Stimulated activated CD4-positive, alpha-beta T cell treated with anti-CD3 and anti-CD28 coated beads, TNF-alpha, amount 100 ng/mL, for 1 hour (primary cell): ENCODE measurements at places on chromosomes 5 and 9.

- no peak for DNase-seq
Measured at GRCh38 chr9:91332546-91333231, 29.0 kb downstream of the AUH start.

- DNase-seq: no peak
Measured at GRCh38 chr9:99666571-99666970, 155.1 kb upstream of the NR4A3 start.

DNA sequence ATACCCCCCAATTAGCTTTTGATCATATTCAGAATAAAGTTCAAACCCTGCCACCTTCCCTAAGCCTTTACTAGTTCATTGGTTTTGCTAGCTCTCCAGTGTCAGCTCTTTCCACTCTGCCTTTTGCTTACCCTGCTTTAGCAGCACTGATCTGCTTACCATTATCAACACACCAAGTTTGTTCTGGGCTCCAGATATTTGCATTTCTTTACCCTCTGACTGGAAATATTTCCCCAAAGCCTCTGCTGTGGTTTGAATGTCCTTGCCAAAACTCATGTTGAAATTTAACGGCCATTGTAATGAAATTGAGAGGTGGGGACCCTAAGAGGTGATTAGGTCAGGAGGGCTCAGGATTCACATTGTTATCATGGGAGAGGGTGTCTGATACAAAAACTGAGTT is 99.5 kb downstream of the GCNT1 start:
- DNase-seq: no peak

DNA sequence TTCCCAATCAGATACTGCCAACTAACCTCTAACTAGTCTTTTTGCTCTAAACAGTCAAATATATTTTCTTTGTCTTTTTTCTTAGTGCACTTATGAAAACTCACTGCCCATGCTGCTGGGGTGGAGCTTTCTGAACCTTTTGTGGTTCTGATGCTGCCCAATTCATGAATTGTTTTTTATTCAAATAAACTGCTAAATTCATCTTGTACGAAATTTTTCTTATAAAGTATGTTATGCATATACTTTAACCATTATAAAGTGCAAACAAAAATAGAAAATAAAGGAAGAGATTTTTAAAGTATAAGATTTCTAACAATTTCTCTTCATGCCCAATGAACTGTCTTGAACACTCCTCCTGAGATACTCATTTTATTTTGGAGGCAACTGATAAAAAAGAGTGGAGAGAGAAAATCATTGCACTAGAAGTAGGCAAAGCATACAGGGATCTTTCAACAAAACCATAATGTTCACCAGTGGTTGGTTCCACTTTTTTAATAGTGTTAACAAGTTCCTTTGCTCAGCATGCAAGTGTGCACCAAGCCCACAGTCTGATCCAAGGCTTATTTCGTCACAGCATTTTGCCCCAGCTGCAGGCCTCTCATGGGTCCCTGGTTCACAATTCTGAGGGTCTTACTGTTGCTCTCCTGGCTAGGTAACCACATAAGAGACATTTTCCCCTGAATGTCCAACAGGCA is 6.2 kb upstream of the FYB1 start:
- no peak for DNase-seq

DNA sequence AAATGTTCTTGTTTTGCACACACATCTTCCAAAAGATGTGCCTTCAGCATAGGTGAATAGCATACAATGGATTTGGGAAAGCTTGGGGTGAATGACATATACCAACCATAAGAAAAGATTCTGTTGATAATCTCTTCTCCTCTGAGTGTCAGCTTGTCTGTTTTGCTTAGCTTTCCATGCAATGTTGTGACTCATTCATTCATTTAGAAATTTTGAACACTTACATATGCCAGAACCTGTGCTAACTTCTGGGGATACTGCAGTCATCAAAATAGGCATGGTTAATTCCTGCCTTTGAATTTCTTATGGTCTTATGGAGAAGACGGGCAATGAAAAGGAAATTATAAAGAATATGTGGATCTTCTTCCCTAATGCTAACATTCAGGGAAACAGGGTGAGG is 14.1 kb downstream of the ADRB2 start:
- DNase-seq: no peak

GRCh38 chr9:108861464-108861863 is 602 bp upstream of the ACTL7A start:
- no peak for DNase-seq
